ENCODE measurements at places on chromosomes 6 and 20. TPM values are rescaled to one million over a fixed set of nuclear protein-coding genes. Genes with fewer than 3 reads are reported as not detected.

The BEND6 gene
- not detected for total RNA-seq

The MLIP gene
- 1.9 TPM for total RNA-seq

The IPCEF1 gene
- total RNA-seq: 2.2 TPM

The TPD52L2 gene
- 97.1 TPM for total RNA-seq

The HLA-E gene
- total RNA-seq: 445 TPM

GRCh38 chr6:19781269-19781668 lies 55.9 kb upstream of the ID4 start:
- DNase-seq: no peak

GRCh38 chr6:37906121-37906520 lies 86.6 kb downstream of the ZFAND3 start:
- no peak for DNase-seq

DNA sequence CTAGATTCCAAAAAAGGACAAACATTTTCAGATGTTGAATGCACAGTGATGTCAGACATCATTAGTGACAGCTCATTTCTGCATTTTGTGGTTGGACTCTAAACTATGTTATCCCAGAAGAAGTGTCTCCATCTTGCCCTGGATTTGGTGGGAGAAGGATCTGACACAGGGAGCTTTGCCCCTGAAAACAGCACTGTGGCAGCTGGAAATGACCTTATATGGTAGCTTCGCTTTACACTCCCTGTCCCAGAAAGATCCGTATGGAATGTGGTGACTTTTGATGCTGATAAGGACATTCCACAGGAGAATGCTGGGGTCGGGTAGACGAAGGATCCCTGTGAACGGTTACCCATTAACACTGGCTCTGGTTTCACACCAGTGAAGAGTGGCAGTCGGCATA lies 87.2 kb upstream of the EDN1 start:
- no peak for DNase-seq

- no peak for DNase-seq
Observed at GRCh38 chr20:63700199-63701050, 4.0 kb downstream of the TNFRSF6B start.

DNA sequence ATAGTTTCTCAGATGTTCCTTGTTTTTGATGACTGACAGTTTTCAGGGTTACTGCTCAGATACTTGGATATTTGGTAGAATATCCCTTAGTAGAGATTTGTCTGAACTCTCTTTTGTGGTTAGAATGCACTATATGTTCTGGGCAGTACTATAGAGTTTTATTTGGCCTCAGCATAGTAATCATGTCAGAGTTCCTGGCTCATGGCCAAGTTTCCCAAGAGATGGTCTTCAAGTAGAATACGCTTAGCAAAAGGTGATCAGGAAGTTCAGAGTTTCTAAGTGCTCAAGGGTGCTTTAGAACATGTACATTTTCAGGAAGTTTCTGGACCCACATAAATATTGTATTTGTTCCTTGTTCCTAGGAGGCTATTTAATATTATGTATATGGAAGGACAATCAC lies 1209.7 kb upstream of the GJE1 start:
- DNase-seq: no peak

- DNase-seq: no peak
Observed at GRCh38 chr20:33119725-33120720, 40.6 kb downstream of the BPIFB4 start.

GRCh38 chr6:170023620-170024521 lies 267.0 kb downstream of the DLL1 start:
- DNase-seq: no peak

DNA sequence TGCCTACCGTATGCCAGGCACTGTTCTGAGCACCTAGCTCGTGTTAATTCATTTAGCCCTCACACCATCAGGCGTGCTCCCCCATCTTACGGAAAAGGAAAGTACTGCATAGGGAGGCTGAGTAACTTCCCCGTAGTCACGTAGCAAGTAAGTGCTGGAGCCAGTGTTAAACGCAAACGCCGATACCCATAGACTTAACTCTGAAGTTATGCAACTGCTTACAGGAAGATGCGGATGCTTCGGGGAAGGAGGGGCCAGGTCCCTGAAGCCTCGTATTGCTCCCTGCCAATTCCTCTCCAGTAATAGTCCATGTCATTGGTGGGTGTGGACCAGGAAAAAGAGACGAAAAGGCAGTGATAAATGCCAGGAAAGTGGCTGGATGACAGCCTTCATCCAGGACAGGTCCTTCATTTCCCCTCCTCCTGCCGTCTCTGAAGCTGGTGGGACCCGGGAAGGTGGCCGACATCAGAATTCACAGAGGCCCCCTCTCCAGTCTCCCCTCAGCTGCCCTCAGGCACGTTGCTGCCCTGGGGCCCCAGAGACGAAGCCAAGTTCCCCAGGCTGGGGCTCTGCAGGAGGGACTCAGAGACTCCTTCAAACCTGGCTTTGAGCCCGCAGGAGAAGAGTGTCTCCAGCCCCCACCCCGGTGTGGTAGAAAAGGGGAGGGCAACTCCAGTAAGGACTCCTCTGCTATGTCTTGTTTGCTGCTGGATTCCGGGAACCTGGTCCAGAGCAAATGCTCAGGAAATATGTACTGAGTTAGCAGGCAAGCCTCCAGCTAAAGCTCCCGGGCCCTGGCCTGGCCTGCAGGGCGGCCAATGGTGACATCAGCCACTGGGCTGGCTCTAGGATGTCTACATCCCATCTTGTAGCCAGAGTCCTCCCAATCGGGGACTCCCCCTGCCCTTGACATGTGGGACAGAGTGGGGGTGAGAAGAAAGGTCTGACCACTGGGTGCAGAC lies 37.8 kb downstream of the RAB44 start:
- no peak for DNase-seq

DNA sequence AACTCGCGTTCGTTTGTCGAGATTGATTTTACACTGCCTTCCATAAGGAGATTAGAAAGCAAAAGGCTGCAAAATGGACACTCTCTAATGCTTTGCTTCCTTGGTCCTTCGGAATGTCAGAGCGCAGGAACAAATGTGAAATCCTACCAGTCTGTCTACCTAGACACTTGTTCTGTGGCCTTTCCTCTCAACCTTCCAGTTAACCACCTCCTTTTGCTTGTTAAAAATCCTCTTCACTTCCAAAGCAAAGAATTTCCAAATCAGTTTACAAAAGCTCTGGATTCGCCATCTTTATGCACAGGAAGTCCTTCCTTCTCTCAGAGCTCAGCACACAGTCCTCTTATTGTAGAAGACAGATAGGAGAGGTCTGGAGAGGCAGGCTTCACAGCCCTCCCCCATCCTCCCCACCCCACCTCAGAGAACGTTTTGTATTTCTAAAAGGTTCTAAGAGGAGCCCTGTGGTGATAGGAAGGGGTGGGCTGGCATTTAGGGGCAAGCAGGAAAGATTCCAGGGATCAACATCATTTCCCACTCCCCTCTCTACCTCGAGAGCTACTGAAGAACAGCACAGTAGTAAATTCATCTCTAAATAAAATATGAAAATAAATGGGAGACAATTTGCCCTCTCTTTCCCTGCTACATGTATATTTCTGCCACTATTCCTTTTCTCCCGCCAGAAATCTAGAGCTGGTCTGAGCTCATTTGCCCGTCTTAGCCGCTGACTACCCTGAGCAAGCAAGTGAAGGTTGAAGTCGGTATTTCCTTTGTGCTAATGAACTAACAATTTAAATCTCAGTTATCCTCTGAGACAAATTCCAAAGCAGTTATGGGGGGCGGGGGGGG lies 18.9 kb downstream of the TFAP2A start:
- no peak for DNase-seq

DNA sequence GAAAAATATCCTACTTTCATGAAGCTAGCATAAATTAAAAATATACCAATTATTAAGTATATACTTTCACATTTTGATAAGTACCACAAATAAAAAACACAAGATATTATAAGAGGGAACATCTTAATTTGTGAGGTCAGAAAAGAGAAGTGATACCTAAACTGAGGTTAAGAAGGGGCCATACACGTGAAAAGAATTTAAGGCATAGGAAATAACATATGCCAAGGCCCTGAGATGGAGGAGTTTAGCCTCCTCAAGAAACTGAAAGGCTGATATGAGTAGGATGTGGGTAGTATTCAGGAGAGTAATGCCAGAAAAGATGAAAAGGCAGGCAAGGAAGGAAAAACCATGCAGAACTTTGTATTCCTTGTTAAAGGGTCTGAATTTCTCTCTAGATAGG lies 116.6 kb upstream of the HTR1E start:
- DNase-seq: no peak

DNA sequence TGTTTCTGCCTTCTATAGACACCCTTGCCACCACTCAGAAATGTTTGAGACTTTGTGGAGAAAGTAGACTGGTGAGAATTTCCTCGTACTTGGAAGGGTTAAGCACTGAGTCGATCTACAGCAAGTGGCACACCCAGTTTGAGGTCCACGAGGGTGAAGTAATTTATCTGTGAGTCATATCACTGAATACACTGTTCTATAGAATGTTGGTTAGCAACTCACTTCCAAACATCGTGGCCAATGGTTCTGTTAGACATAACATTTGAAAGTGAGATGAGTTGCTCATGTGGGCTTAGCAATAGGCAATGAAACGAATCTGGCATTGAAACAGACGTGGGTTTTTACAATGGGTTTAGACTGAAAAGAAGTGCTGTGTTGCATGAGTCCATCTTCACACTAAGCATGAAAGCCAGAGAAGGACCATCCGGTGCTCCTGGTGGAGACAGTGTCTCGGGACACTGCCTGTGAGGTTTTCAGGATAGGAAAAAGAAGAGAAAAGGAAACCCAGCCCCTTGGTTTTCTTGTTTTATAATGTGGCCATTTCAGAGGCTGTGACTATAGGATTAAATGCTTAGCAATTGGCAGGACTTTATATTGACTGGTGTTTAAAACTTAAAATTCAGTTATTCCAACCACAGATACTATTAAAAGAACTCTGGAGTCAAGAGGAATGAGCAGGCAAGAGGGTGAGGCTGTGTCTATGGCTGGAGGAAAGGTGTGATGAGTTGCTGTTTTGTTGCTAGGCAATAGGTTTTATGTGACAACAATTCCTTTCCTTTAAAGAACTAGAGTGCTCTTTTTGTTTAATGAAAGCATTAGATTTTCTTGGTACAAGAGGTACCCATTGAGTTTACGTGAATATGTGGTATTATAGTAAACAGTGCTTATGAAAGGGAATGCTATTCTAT lies 31.0 kb upstream of the EZR start:
- no peak for DNase-seq

GRCh38 chr20:51424270-51425117 lies 118.0 kb downstream of the NFATC2 start:
- DNase-seq: no peak

DNA sequence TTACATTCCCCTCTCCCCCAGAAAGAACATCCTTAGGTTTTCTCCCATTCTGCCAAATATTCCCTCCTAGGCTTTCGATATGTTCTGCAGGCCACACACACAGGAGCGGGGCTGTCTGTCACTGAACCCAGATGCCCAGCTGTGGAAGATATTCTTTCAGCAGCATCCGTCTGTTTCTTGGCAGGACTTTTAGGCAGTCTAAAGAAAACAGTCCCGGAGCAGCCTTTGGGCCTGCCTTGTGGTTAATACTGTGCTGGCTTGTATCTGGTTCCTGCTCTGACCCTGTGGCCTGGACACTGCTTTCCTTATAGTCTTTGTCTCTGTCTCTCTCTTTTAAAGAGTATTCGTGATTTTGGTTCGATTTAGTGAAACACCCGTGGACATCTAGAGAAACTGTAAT lies 94.6 kb upstream of the SUPT3H start:
- DNase-seq: no peak

GRCh38 chr20:18638768-18639167 lies 50.9 kb downstream of the DTD1 start:
- no peak for DNase-seq

GRCh38 chr20:35200267-35200666 lies 26.2 kb upstream of the MMP24 start:
- DNase-seq: no peak

DNA sequence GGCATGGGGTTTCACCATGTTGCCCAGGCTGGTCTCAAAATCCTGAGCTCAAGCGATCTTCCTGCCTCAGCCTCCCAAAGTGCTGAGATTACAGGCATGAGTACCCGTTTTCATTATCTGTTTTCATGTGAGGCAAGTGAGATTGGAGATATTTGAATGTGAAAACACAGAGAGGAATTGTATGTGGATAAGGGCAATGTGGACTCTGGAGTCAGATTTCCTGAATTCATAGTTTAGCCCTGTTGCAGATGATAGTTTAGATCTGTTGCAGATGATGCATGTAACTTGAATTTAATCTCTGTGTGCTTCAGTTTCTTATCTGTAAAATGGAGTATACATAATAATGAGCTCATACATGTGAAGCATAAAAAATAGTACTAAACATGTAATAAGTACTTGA lies 3.7 kb downstream of the SMPDL3A start:
- DNase-seq: no peak

- DNase-seq: no peak
Observed at GRCh38 chr6:163585932-163586437, 171.5 kb downstream of the QKI start.

- DNase-seq: no peak
Observed at GRCh38 chr6:89267918-89268317, 47.2 kb downstream of the GABRR2 start.

- DNase-seq: no peak
Observed at GRCh38 chr6:68911334-68911733, 276.3 kb downstream of the ADGRB3 start.

DNA sequence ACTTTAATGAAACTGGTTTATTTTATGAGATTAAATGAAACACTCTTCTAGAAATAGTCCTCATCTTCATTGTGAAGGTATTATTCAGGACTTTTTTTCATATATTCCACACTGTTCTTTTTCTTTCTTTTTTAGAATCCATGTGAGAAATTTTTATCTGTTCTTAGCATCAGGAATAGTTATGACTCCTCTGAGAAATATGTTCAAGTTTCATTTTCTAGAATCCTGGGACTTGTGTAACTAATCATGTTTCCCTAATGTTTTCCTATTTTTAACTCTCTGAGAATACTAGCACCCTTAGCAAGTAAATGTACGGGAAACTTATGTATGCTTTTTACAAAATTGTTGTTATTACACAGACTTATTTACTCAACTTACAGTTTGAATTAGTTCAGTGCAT lies 407.8 kb downstream of the CBLN4 start:
- DNase-seq: no peak

DNA sequence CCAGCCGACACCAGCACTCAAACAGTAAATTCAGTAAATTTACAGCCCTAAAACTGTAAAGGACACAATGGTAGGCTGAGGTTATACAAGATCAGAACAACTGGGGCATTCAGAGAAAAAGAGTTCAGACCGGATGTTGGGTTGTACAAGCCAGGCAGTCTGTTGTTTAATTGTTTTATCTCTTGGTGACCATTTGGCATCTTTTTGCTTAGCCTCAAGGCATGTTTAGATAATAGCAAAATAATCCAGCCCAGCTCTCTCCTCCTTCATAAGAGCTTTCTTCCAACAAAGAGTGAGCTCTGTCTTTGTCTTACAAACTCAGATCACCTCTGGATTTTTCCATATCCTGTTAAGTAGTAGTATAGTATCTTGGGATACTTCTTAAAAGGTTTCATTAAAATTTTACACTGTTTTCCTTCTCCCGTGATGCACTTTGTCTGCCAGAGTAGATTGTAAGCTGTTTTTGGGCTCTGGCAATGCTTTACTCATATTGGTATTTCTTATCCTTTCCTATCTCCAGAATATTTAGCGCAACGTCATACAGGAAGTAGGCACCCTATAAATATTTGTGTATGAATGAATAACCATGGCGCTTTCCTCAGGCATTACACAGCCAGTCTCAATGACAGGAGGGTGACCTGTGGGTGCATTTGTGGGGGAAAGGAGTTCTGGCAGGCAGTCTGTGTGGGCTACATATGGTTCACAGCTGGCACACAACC lies 35.6 kb upstream of the TRAM2 start:
- no peak for DNase-seq

- DNase-seq: no peak
Observed at GRCh38 chr6:63663147-63663955, 27.7 kb downstream of the PHF3 start.
